Midbrain (tissue), 1 donor: ENCODE measurements at places on chromosomes 5 and 9.

- DNase-seq: no peak
Observed at GRCh38 chr9:95386843-95387242, 69.3 kb upstream of the FANCC start.

- DNase-seq: no peak
Observed at GRCh38 chr9:131837316-131837715, 97.4 kb upstream of the RAPGEF1 start.

GRCh38 chr5:4306057-4306456 is 710.4 kb downstream of the IRX1 start:
- no peak for DNase-seq

DNA sequence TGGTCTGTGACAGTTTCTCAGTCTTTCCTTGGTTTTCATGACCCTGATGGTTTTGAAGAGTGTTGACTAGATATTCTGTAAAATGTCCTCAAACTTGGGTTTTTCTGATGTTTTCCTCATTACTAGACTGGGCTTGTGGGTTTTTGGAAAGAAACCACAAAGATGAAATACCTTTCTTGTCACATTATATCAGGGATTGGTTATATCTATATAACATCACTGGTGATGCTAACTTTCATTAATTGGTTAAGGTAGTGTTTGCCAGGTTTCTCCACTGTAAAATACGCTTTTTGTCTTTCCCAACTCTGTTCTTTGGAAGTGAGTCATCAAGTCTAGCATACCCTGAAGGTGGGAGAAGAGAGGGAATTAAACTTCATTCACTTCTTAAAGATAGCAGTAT is 3.3 kb upstream of the IL31RA start:
- no peak for DNase-seq

DNA sequence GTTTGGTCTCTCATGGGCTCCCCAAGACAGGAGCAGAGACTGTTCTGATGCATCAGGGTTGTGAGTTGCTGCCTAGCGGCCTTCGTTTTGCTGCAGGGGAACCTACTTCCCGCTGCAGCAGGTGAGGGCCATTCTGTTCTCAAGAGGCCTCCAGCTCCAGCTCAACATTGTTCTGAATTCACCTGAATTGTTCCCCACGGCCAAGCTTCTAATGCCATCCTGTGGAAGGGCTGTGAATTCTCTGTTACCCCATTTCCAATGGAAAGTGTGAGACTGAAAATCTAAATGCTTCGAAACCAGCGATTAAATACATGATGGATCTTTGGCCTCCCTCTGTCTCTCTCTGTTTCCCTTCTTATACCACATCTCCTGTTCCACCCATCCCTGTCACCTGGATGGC is 349.1 kb upstream of the DAP start:
- DNase-seq: no peak

DNA sequence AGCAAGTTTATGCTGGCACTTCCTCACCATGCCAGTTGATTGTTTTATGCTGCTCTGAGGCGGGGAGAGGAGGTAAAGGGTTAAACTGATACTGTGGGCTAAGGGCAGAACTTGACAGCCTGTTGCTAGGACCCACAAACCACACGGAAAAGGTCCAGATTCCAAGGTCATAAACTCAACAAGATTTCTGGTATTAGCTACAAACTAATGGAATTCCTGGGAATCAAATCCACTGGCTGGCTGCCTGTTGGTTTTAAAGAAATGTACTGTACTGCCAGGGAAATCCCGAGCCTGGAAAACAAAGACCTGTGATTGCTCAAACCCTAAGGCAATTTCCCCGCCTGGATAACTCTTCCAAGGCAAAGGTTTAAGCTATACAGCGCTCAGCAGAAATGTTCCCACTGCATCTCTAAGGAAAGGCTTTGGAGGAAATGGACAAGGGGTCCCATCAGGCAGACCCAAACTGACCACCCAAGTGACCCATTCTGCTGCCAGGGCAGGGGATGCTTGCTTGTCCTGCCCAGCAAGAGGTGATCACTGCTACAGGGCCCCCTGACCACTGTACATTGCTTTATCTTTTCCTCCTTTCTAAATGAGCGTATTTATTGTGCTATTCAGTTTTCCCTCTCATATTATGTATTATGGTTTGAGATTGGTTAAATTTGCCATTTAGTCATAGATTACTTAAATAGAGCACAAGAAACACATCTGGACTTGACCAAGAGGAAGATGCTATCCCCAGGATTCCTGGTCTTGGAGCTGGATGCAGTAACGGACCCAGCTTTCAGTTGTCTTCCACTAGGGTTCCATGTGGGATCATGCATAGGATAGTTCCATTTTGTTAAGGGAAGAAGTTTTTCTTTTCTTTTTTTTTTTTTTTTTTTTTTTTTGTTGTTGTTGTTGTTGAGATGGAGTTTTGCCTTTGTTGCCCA is 124.3 kb downstream of the SUSD1 start:
- DNase-seq: no peak

DNA sequence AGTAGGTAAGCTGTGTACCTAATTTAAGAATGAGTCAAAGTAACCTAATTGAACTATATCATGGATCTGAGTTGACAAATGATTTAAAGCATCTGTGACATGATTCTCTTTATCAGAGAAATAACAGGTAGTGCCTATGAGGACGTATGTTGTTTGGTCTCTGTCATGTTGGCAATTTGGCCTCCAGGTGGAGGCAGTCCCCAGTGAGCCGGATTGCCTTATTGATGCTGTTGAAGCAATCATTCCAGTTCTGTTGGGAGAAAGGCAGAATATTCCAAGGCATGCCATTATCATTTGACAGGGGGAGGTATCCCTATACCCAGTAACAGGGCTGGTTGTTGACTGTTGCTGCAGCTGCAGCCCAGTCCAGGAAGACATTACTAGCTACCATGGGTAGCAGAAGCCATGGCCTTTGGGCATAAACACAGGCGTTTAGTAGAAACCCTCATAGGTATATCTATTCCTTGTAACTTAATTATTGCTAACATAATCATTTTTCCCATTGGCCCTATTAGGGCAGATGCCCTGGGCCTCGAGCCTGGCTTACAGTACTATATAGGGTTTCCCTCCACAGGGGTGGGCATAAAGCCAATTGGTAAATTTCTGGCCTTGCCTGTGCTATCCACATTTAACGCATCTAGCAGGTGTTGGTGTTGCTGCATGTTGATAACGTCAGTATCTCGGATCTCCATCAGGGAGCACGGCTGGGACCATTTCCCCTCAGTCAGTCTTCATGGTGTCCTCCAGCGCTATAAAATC is 12.2 kb upstream of the SLC22A4 start:
- no peak for DNase-seq
